Right hindlimb (tissue), 1 donor: ENCODE measurements at places on chromosomes 2 and 18.

DNA sequence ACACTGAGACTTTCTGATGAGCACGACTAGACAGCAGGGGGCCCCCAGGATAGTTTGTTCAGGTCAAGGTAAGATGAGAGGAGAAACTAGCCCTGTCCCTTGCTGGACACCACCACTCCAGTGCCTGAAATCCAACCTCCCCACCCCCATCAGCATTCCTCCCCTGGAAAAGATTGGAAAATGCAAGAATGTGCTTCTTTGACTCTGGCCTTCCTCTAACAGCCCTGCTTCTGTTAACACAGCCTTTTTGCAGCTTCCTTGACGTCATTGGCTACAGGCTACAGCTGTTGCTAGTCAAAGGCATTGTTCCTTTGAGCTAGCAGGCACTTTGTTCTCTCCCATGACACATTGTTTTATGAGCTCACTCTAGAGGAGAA, 20.1 kb upstream of the LTBP1 start:
- DNase-seq: peak; percentile 33

GRCh38 chr2:20089715-20090464, 38.5 kb upstream of the LAPTM4A start:
- DNase-seq: no peak

DNA sequence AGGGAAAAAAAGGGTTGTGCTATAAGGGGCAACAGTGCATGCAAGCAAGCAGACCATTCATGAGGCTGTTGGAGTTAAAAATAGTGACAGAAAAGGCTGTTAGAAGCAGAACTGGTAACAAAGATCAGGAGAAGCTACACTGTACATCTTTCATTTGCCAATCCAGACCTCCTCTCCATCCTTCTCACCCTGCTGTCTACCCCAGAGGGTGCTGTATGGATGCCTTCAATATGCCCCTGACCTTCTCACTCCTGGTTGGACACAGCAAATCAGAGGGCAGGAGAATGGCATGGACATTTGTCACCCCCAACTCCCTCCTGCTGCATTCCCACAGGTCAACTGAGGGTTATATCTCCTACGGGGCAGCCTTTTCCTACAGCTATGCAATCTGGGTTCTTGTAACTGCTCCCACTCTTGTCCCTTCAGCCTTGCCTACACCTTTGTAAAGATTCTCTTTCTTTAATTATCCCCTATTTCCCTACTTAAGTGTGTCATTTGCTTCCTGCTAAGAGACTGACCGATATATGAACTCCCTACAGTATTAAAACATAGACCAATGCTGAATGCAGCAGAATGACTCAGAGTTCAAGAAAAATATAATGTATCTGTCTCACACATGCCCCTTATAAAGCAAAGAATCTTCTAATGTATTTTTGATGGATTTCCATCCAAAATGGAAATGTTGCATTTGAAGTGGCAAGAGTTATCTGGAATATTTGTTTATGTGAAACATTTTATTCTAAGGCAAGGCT, 169.2 kb upstream of the NCKAP5 start:
- DNase-seq: no peak

DNA sequence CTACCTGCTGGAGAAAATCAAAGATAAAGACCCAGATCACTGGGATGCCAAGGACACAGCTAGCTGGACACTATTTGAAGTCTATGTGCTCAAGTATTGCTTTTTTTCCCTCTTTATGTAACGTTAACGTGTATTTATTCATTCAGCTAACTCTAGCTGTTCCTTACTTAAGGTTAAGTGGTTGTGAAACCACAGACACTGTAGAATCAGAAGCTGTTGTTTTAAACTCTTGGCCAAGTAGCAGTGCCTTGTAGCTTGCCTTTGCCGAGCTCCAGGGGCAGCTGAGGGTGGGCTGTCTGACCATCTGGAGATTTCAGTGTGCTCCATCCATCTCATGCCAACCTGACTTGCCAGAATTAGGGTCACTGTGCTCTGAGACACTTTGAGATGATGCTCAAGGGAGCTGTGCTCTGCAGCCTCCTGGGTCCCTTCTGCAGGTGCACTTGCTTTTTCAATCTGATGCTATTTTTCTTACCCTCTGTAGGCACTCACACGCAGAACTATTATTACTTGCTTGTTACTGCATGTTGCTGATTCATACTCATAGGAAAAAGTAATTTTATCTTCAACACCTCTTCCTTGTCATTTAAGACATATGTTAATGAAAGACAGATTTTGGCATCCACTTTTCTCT, 116.2 kb downstream of the METTL8 start:
- no peak for DNase-seq

- no peak for DNase-seq
These were observed 88.0 kb downstream of the ITGB1BP1 start for GRCh38 chr2:9335322-9335832.

DNA sequence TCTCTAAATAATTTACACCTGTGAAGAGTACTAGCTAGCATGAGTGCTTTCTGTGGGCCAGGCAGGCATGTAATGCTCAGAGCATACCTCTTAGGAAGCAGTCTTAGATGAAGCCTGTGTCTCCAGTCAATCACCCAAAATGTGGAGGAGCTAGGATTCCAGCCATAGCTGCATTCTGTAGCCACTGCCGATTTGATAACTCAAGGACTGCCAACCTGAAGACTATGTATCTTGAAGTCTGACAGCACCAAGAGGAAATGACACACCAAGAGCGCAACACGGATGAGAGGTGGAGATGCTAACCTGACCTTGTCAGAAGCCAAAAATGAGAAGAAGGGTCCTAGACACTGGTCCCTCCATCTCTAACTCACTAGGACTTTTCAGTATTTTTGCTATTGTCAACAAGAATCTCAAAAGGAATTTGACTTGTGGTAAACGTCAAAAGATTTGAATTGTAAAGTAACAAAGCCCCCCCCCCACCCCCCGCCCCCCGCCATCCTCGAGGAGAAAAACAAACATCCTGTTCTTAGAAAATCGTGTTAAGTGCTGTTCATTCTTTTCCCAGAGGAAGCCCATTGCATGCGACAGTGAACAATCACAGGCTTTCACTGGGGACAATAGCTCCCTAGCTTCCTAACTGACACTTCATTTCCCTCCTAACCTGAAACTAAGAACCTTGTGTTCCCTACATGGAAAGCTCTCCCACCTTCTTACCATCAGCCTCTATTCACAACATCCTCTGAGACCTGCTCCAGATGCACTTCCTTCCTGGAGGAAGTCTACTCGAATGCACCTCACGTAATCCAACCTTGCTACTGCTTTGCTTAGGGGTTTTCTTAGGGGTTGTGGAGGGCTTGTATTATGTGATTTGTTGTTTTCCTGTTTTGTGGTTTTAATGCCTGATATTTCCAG, 14.7 kb downstream of the CDC42EP3 start:
- no peak for DNase-seq

- no peak for DNase-seq
These were observed 23.7 kb downstream of the FAM178B start for GRCh38 chr2:96962567-96963203.

DNA sequence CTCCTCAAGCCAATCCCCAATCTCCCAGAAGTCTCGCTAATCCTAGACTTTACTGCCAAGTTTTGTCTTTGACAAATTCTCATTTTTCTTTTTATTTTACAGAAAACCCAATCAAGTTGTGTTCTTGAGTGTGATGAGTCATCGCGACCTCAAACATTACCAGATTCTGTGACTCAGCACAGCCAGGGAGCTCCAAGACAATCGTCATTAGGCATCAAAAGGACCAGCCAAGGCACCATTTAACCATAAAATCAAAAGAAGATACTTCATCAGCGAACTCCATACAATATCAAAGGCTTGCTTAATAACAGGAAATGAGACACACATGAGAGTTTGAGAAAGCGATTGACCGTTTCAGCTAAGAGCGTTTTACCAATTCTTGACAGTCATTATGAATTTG, 146.2 kb upstream of the AGAP1 start:
- no peak for DNase-seq

- no peak for DNase-seq
These were observed 89.9 kb upstream of the CD226 start for GRCh38 chr18:70037431-70038061.

DNA sequence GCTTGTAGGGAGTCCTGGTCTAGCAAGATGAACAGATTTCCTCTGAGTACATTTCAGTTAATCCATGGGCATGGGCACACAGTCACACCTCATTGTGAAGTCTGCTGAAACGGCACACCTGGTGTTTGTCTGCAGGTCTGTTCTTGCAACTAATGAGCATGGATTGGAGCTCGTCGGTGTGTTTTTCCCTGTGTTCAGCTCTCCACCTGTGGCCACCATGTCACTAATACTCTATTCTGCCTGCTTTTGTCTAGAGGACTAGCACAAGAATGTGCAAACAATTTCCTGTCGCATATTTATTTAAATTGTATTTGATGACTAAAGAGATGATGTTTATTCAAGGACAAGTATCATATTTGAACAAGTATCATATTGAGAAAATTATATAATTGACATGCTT, 24.5 kb upstream of the PPP4R1 start:
- no peak for DNase-seq

DNA sequence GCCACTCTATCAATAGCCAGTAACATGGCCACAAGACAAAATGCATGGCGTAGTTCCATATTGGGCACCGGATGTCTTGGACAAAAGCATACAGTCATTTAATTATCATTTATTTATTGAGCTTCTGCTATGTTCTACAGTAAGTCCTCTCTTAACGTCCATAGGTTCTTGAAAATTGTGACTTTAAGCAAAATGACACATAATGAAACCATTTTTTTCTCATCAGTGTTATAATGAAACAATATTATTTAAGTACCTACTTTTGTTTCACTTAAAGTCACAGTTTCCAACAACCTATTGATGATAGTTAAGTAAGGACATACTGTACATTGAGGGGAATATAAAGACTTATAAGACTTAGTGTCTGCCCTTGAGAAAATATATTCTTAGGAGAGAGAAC, 84.9 kb downstream of the XRCC5 start:
- no peak for DNase-seq

- DNase-seq: peak; percentile 24
These were observed 97.0 kb downstream of the RNF144A start for GRCh38 chr2:7014174-7014640.

GRCh38 chr2:232495292-232495691, 7.7 kb upstream of the ECEL1 start:
- no peak for DNase-seq

GRCh38 chr2:132583666-132584360, 86.2 kb downstream of the LYPD1 start:
- no peak for DNase-seq
